ENCODE measurements at places on chromosomes 4 and X. TPM values are rescaled to one million over a fixed set of nuclear protein-coding genes. Genes with fewer than 3 reads are reported as not detected.
A peak's percentile ranks its signal among the peaks of the same experiment; 100 is the strongest.

DNA sequence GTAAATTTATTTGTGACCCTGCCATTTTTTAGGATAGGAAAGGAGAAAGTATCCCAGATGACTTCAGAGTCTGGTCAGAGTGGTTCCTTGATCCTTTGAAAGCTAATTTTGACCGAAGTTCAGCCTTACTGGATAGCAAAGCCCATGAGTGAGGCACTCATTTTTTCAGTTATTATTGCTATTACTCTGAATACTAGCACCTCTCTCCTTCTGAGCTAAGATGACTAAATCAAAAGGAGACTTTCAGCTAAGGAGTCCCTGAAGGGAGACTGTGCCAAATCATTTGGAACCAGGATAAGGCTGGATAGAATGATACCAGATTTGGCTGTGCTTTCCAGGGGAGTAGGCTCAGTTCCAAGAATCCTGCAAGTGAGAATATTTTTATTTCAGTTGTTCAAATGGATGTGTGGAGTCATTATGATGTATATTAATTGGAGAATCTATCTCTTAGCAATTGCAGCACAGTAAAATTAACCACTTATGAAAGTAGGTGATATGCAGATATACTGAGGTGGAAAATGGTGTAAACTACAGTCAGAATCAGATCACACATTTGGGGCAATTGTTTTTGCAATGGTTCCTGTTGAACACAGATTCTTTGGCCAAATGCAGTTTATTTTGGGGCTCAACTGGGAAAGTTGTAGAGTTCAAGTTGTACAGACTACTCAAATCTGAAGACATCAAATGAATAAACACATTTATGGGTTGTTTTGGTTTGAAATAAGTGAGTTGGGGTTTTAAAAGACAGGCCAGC lies 1.2 kb downstream of the P2RY10 start:
- DNase-seq: no peak

- no peak for DNase-seq
Observed at GRCh38 chr4:166198516-166199310, 325.7 kb downstream of the TLL1 start.

- DNase-seq: peak; percentile 3
Observed at GRCh38 chr4:95415346-95415771, 133.4 kb downstream of the UNC5C start.

GRCh38 chrX:43707812-43708548 lies 51.9 kb downstream of the MAOA start:
- DNase-seq: no peak

DNA sequence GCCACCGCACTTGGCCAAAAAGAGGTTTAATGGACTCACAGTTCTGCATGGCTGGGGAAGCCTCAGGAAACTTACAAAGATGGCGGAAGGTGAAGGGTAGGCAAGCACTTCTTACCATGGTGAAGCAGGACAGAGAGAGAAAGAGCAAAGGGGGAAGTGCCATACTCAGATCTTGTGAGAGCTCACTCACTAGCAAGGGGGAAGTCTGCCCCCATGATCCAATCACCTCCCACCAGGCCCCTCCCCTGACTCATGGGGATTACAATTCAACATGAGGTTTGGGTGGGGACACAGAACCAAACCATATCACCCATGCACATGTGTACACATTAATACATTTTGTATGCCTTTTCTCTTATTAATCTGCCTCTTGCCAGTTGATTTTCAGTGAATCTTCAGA lies 77.2 kb upstream of the HSD17B10 start:
- DNase-seq: no peak

- DNase-seq: no peak
Observed at GRCh38 chr4:122041312-122041711, 89.5 kb upstream of the TRPC3 start.

- DNase-seq: no peak
Observed at GRCh38 chr4:20678400-20678799, 21.9 kb upstream of the PACRGL start.

DNA sequence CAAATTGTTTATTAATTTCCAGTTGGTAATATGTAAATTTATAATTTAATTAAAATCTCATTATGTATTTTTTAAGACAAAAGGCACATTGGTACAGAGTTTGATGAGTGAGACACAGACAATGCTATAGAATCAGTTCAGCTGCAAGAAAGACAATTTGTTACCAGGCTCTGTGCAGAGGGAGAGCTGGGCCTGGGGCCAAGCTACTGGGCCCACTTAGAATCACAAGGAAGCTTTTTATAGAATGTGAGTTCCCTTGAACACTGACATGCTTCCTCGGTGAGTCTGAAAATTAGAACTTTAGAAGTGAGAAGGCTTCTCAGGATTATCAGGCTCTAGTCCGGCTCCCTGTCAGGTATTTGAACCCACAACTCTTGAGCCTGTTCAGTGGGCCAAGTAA lies 129.0 kb downstream of the AFF2 start:
- no peak for DNase-seq

- no peak for DNase-seq
Observed at GRCh38 chrX:13825178-13825762, 8.4 kb upstream of the GPM6B start.

DNA sequence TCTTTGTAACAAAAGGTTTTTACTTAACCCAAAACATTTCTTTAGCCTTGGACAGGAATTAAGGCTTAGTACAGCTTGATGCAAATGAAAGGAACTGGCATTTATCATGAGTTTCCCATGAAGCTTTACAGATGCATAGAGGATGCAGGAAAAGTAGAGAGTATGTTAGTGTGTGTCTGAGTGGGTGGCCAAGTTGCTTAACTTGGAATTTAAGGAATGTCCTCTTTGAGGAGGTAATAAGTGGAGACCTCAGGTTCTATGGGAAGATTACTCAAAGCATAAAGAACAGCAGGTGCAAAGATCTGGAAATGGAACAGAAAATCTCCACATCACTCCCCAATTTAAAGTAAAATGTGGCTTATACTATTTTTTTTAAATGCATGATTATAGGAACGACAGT lies 457.9 kb downstream of the KCNIP4 start:
- no peak for DNase-seq

GRCh38 chr4:110483516-110483915 lies 7.6 kb downstream of the ENPEP start:
- DNase-seq: peak; percentile 11

Gene ZNF182
- total RNA-seq: 3.7 TPM

Gene ADH7
- not detected for total RNA-seq

Gene PPBP
- not detected for total RNA-seq

Gene PDGFRA
- 0.07 TPM for total RNA-seq

Gene NLRP2B
- total RNA-seq: not detected

Gene KIAA1210
- not detected for total RNA-seq

Gene KLHL4
- total RNA-seq: not detected
